HFFc6 (cell line): ENCODE measurements at places on chromosomes 7 and 10.

- DNase-seq: peak; percentile 49
Observed at GRCh38 chr10:80443531-80443974, 10.6 kb upstream of the TSPAN14 start.

- peak; percentile 16 for DNase-seq
Observed at GRCh38 chr10:113084031-113084430, 134.0 kb downstream of the TCF7L2 start.

GRCh38 chr7:30543813-30544525 lies 39.3 kb upstream of the GGCT start:
- DNase-seq: no peak

- no peak for DNase-seq
Observed at GRCh38 chr10:103397191-103397825, 882 bp downstream of the PDCD11 start.

- DNase-seq: peak; percentile 67
Observed at GRCh38 chr10:66925896-66926715, at the start of gene LRRTM3. Gene LRRTM3, plus strand, starts transcription at chr10:66926036.

- peak; percentile 80 for DNase-seq
Observed at GRCh38 chr10:76492026-76492425, 1060.6 kb downstream of the LRMDA start.

GRCh38 chr7:105877736-105878135 lies 1.3 kb upstream of the ATXN7L1 start:
- no peak for DNase-seq

DNA sequence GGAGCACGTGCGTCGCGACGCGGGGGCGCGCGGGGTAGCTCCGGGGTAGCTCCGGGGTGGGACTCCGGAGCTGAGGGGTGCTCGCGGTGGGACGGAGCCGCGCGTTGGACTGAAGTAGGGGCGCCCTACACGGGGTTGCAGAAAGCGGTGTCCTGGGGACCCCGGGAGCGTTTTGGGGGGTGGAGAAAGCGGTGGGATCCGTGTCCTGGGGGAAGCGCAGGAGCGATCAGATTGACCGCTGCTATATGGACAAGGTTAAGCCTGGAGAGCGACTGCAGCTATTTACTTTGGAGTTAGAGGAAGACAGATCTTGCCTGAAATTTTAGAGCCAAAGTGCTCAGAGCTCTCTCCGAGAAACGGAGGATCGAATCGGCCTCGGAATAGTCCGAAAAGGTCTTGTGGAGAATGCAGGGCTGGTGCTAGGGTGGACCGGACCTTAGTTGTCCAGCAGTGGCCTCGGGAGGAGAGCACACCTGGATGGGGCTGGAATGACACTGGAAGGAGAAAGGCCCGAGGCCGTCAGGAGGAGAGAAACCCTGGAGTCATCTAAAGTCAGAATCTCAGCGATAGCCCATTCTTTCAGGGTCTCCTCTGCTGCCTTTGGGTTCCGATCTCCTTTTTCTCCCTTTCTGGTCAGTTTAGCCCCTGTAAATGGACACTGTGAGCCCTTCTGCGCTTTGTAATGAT lies 564 bp downstream of the PDSS1 start:
- DNase-seq: no peak

GRCh38 chr10:5645375-5645774 lies 21.0 kb downstream of the ASB13 start:
- DNase-seq: no peak

DNA sequence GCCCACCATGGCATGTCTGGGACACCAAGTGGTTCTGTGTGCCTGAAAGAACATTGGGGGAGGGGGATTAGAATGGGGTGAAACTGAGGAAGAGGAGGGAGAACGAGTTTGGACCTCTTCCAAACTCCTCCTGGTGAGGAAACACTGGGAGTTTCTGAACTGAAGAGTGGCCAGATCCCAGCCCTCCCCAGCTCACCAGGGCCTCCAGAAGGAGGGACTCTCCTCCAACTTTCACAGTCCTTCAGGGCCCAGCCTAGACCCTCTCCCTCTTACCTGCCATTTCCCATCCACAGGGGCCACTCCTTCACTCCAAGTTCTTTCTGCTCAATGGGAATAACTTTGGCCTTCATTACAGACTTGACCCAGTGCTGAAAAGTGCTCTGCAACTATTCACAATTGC lies 132.0 kb upstream of the FOXK1 start:
- DNase-seq: no peak

GRCh38 chr7:157984423-157985163 lies 603.0 kb downstream of the PTPRN2 start:
- DNase-seq: no peak

DNA sequence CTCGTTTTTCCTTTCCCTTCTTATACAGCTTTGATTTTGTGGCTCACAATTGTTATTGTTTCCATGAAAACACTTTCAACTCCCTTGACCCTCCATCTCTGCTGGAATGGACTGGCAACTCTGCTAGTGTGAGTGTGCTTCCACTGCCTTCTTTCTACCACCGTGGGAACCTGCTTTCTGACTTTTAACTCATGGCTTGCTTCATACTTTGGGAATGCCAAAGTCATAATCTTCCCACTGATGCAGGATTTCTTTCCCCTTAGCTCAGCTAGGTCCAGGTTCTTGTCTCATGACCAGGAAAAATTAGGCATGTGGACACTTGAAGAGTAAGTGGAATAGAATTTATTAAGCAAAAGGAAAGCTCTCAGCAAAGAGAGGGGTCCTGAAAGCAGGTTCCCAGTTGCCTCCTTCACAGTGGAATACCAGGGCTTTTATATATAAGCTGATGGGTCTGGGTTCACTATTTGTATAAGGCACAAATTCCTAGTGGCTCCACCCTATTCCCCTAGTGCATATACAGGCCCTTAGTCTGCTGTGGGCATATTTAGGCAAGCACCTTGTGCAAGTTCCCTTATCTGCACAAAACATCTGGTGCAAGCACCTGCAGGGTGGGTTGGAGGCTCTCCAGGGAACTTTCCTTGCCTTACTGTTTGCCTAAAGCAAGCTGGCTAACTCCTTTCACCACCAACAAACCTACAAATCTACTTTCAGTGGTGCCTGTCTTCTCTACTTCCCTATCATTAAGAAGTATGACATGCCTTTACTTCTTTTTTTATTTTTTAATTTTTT lies 119.5 kb downstream of the CFAP58 start:
- DNase-seq: peak; percentile 67

DNA sequence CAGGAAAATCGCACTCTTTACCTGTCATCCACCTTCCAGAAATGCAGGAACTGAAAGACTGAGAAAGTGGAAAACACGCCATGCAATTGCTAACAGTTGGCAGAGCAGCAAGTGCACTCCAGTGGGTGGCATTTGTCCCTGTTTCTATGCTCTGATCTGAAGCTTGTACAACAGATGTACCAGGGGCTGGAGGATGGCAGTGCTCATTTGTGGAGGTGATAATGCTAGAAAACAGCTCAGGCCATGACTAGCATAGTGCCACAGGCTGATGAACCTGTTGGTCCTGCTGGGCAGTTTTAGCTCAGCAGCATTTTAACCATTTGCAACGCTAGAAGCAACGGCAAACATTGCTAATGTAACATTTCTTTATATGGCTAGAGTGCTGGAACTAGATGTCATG lies 199.9 kb upstream of the NRP1 start:
- no peak for DNase-seq

GRCh38 chr10:48572414-48572813 lies 32.5 kb downstream of the ARHGAP22 start:
- peak; percentile 82 for DNase-seq

DNA sequence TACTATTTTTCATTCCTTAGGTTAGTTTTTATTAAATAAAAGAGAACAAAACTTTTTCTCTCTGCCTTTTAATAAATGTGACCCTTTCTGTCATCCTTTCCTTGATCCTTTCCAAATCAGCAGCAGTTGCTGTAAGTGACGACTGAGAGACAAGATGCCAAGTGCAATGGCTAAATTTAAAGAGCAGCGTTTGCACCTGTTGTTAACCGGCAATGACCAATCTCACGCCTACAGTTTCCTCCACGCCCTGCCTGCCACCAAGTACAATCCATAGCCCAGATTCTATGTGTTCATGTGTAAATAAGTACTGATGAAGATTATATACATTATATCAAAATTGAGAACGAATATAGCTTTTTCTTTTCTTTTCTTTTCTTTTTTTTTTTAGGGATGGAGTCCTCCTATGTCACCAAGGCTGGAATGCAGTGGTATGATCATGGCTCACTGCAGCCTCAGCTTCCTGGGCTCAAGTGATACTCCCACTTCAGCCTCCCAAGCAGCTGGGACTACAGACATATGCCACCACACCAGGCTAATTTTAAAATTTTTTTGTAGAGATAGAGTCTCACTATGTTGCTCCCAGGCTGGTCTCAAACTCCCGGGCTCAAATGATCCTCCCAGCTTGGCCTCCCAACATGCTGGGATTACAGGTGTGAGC lies 6.5 kb upstream of the MCU start:
- DNase-seq: no peak

DNA sequence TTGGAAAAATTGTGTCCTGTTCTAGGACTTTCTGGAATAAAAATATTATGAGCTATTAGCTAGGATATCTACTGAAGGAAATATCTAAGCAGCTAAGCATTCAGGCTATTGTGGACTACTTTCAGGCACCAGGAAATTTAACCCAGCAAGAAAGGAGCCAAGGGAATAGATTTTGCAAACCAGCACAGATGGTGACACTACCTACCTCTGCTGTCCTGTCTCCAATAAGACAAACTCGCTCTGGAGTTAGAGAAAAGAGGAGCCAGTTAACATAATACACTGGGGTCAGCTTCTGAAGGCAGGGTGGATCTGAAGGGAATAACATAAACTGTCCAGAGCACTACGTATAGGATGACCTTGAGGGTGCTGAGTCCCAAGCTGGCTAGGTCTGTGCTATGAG lies 223.7 kb upstream of the PRSS58 start:
- peak; percentile 41 for DNase-seq

- no peak for DNase-seq
Observed at GRCh38 chr7:97819161-97819560, 53.0 kb downstream of the ASNS start.

GRCh38 chr7:27863880-27864279 lies 123.9 kb downstream of the TAX1BP1 start:
- no peak for DNase-seq

DNA sequence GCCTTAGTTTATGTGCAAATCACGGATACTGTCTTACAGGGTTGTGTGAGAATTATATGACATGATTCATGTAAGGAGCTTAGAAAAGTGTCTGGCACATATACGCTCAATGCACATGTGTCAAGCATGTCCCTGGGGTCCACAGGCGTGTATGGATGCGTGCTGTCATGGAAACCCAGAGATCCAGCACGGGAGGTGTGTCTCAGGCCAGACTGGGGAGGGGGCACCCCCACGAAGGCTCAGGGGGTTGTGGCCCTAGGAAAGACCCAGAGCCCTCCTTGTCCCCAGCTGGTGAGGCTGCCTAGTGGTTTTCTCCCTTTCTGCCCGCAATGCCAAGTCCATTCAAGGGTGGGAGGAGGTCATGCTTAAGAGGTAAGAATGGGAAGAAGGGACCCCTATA lies 9.1 kb downstream of the BTBD16 start:
- DNase-seq: no peak

DNA sequence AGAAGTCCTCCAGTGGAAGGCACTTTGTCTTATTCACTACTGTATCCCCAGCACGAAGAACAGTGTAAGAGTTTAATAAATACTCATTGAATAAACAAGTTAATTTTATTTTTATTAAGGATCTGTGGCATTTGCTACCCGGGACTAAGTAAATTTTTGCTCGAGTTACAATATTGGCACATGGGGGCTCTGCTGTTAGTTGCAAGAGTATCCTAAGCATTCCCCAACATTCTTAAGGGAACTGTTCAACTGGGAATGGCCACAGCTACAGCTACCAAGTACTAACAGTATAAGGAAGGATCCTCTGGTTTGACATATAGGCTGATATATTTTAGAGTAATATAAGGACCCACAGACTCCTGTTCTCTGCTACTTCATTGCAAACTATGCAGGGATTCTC lies 8.7 kb upstream of the LRRTM3 start:
- DNase-seq: no peak

- DNase-seq: no peak
Observed at GRCh38 chr7:20164425-20165145, 52.6 kb downstream of the MACC1 start.

DNA sequence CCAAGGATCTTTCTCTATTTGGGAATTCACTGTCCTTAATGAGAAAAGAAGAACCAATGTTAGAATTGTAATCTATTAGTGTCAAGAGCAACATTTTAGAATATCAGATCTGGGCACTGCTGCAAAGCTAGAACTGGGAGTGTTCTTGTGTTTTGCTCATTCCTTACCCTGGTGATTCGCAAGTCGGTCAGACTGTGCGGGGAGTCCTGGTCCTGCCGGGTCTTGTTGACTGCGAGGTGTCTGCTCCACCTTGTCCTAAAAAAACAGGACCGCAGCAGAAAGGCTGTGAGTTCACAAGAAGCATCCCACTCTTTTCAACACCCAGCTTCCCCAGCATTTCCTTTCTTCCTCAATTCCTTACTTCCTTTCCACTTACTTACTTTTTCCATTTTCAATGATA lies 79.0 kb downstream of the GRB10 start:
- no peak for DNase-seq

DNA sequence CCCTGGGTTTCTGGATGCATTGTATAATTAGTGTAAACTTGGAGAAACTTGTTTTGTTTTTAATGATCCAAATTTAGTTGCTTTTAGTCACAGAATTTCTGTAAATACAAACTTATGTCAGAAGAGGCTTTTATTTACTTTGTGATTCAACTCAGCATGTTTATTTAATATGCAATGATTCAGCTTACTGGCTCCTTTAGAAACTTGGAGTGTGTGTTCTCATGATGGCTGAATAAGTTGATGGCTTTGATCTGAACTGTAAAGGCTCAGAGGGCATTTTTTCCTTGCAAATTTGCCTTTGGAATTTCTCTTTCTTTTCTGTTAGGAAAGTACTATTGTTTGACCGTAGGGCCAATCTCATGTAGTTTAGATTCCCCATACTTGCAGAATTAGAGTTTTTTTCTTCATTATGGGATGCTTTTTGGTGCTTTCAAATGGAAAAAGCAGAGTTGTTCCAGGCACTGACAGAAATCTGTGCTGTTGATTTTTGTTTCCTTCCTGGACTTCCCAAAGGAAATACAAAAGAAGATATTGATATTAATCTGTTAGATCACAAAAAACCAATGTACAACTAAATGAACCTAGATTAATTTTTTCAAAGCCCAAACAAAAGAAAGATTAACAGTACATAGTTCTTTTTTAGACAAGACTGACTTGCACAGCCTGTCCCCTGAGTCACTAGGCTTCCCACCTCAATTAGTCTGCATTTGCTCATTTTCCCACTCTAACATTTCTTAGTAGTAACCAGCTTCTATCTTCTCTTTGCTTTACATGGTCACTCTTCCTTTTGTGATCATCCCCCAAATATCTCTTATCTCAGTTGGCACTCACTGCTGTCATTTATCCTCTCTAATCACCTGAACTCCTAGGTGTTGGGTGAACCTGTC lies 96.8 kb upstream of the AGR3 start:
- peak; percentile 80 for DNase-seq

DNA sequence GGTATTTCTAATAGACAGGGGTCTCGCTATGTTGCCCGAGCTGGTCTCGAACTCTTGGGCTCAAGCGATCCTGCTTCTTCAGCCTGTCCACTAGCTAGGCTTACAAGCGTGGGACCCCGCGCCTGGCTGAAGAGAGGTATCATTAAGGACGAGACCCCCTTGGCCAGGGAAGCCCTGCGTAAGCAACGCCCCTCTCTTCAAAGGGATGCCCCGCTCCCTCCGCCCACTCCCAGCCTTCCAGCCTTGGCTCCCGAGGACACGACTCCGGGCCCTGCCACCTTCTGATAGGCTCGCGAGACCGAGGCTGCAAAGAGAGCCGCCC lies 220 bp upstream of the ZKSCAN5 start:
- DNase-seq: no peak

- DNase-seq: peak; percentile 93
Observed at GRCh38 chr10:22433875-22434274, 88.6 kb downstream of the SPAG6 start.

GRCh38 chr7:16023046-16023445 lies 336.6 kb upstream of the MEOX2 start:
- no peak for DNase-seq
